ENCODE measurements at places on chromosomes 4 and X.

- no peak for DNase-seq
Measured at GRCh38 chr4:19051831-19052230, 1030.3 kb upstream of the LCORL start.

- DNase-seq, result no peak
Measured at GRCh38 chrX:46665232-46666152, 91.9 kb downstream of the CHST7 start.

DNA sequence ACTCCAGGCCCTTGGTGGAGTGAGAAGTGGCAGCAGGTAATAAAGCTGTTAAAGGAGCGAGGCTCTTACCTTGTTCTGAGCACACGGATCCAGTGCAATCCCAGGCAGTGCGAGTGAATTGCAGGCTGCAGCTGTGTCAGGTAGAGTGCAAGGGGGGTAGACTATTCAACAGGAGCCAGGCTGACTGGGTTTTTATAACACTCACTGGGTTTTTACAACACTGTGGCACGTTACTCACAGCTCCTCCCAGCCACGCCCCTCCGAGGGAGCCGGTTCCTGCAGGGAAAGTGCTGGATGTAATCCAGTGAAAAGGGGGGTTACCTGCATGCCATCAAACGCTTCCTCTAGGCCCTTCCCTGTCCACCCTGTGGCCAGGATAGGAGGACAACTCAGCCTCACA is 358 bp downstream of the FGFBP1 start:
- DNase-seq, result no peak

DNA sequence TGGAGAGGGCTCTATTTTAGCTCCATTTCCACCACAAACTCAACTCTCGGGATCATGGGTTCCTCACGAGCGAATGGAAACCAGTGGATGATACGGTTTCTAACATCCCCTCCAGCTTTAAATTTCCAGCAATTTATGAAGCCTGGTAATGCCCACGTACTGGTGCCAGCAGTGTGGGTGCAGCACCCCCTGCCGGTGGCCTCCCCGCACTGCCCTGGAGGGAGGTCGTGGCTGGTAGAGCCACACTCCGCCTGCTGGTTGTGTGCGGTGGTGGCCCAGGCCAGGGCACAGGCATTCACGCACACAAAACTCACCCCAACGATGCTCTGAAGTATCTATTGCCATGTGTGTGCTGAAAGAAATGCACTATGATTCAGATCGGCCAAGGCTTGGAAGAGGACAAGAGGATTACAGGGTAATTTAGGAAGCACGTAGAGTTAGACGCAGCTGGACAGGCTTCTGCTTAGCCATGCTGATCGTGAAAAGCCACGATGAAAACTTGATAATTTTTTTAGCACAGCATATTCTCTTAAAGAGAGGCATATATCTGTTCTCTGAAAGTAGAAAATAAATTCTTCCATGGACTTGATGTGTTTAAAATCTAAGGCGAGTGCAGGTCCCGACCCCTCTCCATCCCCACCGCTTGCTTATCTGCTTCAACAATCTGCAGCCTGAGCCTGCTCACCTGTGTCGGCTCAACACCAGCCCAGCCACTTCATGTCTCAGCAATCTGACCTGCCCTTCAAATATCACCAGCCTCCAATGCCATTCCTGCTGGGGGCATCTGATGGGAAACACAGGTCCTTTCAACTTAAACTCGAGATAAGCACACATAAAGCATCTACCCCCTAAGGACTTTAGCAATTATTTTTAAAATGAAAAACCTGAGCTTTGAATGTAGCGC is 59.1 kb downstream of the SCD5 start:
- no peak for DNase-seq

- no peak for DNase-seq
Measured at GRCh38 chr4:11367371-11367770, 61.3 kb downstream of the HS3ST1 start.

DNA sequence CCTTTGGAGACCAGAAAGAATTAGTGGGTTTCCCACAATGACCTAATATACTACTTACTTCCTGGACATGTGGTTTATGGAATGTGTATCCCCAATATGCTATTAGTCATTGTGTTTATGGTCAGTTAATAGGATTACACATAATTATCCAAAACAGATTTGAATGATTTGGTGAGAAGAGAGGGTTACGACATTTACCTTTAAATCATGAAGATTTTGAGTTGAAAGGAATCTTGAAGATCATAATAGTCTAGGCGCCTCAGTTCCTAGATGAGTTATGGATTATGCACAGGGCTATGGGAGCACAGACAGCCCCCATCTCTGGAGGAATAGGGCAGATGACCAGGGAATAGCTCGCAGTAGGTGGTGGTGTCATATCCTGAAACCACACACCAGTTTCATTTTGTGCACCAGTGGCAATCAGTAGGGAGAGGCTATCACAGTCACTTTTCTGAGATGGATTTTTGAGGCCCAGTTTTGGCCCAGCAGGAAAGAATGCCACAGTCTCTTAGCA is 61.3 kb downstream of the SEPTIN11 start:
- DNase-seq, result no peak

- no peak for DNase-seq
Measured at GRCh38 chr4:168737806-168738172, 240.9 kb downstream of the PALLD start.

DNA sequence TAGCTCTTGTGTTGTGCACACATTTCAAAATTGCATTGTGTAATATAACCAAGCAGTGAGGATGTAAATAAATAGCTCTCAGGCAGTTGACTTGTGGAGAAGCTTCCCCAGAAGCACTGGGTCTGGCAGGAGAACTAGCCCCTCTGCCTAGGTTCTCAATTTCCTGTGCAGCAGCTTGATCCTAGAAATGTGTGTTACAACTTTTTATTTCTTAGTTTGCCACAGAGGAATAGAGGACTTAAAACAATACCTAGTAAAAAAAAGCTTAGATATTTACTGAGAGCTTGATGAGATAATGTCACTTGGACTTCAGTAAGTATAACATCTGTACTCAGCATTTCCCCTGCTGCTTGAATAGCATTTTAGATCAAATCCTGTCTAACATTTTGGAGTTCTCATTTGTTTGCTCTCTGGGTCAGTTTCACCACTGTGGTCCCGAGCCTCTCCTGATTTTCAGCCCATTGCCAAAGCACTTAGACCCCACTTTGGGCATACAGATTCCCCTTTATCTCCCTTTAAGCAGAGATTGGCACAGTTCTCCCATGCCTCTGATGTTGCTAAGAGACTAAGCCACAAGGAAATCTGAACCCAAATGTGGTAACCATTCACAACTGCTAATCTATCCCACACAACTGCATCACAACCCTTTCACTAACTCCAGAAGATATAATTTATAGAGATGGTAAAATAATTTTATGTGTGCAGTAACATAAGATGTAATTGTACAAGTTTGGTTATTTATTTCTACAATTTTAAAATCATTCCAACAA is 98.2 kb upstream of the NRK start:
- no peak for DNase-seq

DNA sequence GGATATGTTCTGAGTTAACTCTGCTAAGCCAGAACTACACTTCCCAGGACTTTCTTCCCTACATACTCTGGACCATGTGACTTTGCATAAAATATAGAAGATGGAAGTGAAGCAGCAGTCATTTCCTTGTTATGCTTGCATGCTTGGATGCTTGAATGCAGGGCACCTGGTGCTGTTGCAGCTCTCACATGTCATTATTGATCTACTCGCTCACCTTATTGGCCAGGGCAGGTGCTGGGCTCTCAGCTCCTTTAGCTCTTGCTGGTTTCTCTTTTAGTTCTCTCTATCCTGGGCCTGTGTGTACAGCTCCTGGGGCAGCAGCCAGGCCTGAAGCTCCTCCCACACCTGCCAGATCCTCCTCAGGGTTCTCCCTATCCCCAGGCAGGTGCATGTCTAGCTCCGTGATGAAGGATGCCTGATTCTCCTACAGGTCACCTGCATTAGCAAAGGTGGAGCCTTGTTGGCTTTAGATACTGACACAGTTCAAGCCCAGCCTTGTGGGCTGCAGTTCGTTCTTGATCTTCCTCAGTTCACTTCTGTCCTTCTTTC is 53.3 kb downstream of the MED28 start:
- DNase-seq, result no peak

All from T-helper 22 cell (primary cell).